ENCODE measurements at places on chromosomes 6 and 20. TPM values are rescaled to one million over a fixed set of nuclear protein-coding genes. Genes with fewer than 3 reads are reported as not detected.

LCA5 gene
- total RNA-seq = 5.2 TPM

BPIFA1 gene
- not detected for total RNA-seq

GRIK2 gene
- 4.7 TPM for total RNA-seq

CLPSL1 gene
- total RNA-seq = not detected

SAMD3 gene
- 43.4 TPM for total RNA-seq

LTV1 gene
- 26.3 TPM for total RNA-seq

BFSP1 gene
- total RNA-seq = 12.0 TPM

CST2 gene
- 1.2 TPM for total RNA-seq

ROMO1 gene
- 194 TPM for total RNA-seq

MACROD2 gene
- total RNA-seq = 3.9 TPM

PTCRA gene
- not detected for total RNA-seq

HSPA1A gene
- 61.3 TPM for total RNA-seq

STMN3 gene
- 18.3 TPM for total RNA-seq

GPANK1 gene
- 16.1 TPM for total RNA-seq

PRICKLE4 gene
- total RNA-seq = 2.3 TPM

OR2J3 gene
- total RNA-seq = not detected

TNNC2 gene
- total RNA-seq = 0.47 TPM

SLC16A10 gene
- 9.3 TPM for total RNA-seq

GLP1R gene
- 0.15 TPM for total RNA-seq

HECA gene
- total RNA-seq = 6.0 TPM

FGD2 gene
- total RNA-seq = not detected

TMEM217 gene
- total RNA-seq = 1.7 TPM

ADGB gene
- not detected for total RNA-seq

SALL4 gene
- total RNA-seq = 409 TPM

FNDC11 gene
- total RNA-seq = 2.4 TPM

TRIM27 gene
- total RNA-seq = 82.7 TPM

MCCD1 gene
- total RNA-seq = not detected

CBLN4 gene
- not detected for total RNA-seq

ADTRP gene
- 0.32 TPM for total RNA-seq

CCN2 gene
- total RNA-seq = 26.3 TPM

MICA gene
- total RNA-seq = 13.7 TPM

FERMT1 gene
- total RNA-seq = 3.5 TPM

SPATS1 gene
- total RNA-seq = not detected

LST1 gene
- total RNA-seq = not detected

BMP7 gene
- 49.6 TPM for total RNA-seq

KIF25 gene
- total RNA-seq = 0.81 TPM

HLA-DRB1 gene
- total RNA-seq = 14.6 TPM

MAP3K5 gene
- total RNA-seq = 3.4 TPM

BEND6 gene
- 0.86 TPM for total RNA-seq

ACSS1 gene
- 0.23 TPM for total RNA-seq

BTNL2 gene
- not detected for total RNA-seq

ULBP2 gene
- total RNA-seq = 0.45 TPM

NNAT gene
- 27.3 TPM for total RNA-seq

LY6G6C gene
- 0.42 TPM for total RNA-seq

RFX6 gene
- 0.66 TPM for total RNA-seq

EPPIN gene
- total RNA-seq = 0.18 TPM

GSTA1 gene
- 1.1 TPM for total RNA-seq

CUL7 gene
- total RNA-seq = 35.0 TPM

ALDH5A1 gene
- 8.0 TPM for total RNA-seq
